Stimulated activated CD8-positive, alpha-beta memory T cell treated with anti-CD3 and anti-CD28 coated beads, Interleukin-7, amount 100 ng/mL, for 48 hours (primary cell): ENCODE measurements at places on chromosomes 1 and 21.

- DNase-seq, result no peak
Observed at GRCh38 chr1:166691476-166691875, 147.8 kb upstream of the POGK start.

- no peak for DNase-seq
Observed at GRCh38 chr1:28417926-28418637, 48.5 kb downstream of the PHACTR4 start.

GRCh38 chr1:38992412-38993111, 1.5 kb downstream of the AKIRIN1 start:
- DNase-seq, result no peak

DNA sequence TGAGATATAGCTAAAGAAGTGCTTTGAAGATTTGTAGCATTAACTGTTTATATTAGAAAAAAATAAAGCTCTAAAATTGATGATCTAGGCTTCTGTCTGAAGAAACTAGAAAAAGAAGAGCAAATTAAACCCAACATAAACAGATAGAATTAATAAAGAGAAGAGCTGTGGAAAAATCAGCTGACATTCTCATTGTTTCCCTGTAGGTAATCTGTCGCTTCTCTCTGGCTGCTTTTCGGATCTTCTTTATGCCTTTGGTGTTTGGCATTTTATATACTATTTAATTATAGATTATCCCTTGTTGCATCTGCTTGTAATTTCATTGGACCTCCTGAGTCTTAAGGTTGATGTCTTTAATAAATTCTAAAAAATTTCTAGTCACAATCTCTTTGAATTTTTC, 59.8 kb downstream of the MPZL1 start:
- DNase-seq, result no peak

DNA sequence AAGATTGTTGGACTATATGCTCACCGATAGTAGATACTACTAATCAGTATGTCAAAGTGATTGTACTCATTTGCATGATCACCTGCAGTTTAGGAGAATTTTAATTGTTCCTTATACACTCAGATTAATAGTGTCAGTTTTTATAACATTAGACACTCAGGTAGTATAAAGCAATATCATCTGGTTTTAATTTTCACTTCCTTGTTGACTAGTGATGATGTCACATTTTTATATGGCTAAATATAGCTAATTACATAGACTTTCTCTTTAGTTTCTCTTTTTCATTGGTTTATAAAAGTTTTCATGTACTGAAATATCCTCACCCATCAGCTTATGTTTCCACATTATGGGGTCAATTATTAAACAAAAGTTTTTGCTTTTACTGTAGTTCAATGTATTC, 1332.4 kb upstream of the ADGRL2 start:
- no peak for DNase-seq

DNA sequence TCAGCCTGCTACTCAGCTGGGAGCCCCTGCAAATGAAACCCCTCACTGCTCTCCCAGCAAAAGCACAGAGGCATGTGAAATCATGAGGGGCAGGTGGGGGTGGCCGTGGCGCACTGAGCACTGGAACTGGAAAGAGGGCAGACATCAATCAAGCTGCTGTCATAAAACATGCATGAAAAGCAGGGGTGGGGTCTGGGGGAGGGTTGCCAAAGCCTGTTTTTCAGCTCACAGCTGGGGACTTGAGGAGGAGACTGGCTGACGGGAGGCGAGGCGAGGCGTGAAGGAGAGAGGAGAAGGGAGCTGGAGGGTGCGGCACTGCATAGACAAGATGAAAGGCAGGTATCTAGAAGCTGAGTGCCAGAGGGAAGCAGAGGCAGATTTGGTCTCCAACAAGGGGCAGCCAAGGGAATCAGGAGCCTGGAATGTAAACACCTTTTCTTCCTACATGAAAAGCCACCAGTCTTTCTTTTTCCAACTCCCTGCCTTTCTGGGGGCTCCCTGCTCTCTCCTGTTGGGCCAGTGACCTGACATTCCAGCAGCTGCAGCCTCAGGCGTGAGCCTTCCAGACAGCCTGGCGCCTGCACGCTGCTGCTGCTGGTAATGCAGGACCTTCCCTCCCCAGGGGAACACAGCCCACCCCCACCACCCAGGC, 87.0 kb downstream of the NMNAT2 start:
- DNase-seq, result no peak

GRCh38 chr1:18175530-18176377, 68.2 kb downstream of the IGSF21 start:
- DNase-seq, result no peak

DNA sequence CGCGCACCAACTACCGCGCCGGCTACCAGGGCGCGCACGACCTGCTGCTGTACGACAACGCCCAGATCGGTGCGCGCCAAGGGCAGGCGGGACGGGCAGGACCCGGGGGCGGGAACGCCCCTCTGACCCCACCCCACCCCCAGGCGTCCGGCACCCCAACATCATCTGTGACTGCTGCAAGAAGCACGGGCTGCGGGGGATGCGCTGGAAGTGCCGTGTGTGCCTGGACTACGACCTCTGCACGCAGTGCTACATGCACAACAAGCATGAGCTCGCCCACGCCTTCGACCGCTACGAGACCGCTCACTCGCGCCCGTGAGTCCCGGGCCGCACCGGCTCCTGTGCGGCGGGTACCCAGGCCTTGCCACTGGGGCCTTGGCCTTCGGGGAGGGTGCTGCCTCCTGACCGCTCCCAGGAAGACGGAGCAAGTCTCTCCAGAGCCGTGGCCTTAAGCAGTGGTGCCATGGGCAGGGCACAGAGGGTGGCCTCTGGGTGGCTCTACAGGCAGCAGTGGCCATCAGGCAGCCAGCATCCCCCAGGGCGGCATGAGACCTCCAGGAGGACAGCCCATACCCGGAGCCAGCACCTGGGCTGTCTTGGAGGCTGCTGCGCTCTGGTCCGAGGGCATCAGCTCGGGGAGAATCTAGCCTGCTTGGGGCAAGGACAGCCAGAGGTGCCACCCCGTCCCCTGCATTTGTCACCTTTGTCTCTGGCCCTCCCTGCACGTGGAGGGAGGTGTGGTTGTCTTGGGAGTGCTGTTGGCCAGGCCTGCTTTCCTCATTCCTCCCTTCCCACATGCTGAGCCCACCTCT, 8.1 kb upstream of the MMP23B start:
- DNase-seq, result no peak

GRCh38 chr1:200345520-200345919, 64.3 kb downstream of the ZNF281 start:
- no peak for DNase-seq

DNA sequence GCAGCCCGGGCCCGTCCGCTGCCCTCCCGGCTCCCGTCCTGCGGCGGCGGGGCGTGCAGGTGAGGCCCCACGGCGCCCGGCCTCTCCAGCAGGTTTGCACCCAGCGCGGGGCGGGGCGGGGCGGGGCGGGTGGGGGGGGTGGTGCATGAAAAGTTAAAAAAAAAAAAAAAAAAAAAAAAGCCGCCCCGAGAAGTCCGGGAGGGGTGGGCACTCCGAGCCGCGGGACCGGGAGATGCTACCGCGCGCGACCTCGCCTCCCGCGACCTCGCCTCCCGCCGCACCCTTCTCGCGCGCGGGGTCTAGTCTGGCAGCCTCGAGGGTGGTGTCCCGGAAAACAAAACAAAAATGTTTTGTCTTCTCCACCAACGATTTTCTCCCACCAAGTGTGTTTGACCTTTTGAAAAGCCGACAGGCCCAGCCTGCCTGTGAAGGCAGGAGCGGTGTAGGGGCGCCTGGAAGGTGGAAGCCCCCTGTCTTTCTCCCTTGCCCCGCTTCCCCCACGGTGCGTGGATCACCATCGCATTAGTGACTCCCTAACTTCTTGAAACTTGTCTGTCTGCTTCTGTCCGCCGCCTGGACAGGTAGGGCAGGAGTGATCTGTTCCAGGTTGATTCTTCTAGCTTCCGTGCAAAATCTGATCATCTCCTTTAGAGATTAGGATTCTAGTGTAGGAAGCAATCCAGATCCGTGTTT, 569 bp downstream of the RCAN3 start:
- DNase-seq, result no peak

DNA sequence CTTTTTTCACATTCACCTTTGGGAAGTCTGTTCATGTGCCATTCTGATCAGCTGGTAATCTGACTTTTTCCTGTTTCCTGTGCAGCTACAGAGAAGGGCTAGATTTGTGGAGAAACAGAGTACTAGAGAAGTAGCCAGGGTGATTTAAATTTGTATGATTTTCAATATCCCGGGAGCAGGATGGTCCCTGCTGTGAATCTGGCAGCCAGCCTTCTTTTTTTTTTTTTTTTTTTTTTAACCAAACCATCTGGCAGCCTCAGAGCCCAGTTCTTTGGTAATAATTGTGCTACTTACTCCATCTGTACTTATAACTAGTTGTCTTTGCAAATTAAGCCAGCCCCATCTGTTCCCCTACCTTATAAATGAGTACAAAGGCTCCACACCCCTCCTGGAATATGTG, 248.6 kb upstream of the DEPDC1 start:
- no peak for DNase-seq

DNA sequence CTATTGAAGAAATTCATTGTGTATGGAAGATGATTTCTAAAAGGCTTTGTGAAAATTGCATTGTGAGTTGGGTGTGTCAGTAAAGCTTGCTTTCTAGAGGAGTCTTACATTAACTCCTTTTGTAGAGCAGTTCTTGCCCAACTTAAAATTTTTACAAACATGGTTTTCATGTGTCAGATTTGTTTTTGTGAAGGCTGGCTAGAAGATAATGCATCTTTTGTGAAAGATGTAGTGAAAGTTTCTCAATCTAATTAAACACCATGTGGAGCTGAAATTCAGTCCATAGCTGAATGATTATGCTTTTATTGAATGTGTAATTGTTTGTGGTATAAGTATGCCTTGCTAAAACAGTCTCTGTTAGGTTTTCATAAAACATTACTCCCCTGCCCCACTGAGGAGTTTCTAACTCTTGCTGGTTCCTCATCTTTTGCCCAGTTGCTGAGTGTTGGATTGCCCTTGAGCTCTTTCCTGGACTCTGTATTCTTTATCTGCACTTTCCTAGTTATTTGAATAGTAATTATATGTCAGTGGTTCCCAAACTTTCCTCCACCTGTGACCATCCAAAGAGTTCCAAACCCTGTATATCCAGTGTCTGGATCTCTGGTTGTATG, 38.0 kb downstream of the KCTD3 start:
- no peak for DNase-seq

GRCh38 chr1:160007577-160008200, 24.1 kb downstream of the PIGM start:
- no peak for DNase-seq

DNA sequence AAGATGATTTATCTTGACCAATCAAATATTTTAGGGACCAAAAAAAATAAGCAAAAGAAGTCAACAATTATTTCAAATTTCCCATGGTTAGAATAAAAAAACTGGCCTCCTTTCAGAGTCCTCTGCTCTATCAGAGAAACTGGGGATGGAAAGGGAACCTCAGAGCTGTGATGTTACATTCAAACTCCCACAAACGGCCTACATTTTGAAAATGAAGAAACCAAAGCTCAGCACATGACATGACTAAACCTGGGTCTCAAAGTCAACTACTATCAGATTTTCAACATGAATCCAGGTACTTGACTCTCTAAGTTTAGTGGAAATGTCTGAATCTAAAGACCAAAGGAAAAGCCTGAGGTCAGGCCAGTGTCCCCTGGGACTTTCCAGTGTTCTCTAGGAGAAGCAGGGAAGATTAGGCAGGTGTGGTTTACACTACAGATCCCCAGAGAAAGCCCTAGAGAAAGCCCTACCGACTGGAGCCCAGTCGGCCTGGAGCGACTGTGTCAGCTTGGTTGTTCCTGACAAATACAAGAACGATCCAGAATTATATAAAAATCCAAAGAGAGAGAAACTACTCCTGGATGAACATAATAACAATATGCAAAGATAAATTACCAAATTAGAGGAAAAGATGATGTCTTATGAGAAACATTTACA, 24.8 kb downstream of the JAK1 start:
- DNase-seq, result no peak

DNA sequence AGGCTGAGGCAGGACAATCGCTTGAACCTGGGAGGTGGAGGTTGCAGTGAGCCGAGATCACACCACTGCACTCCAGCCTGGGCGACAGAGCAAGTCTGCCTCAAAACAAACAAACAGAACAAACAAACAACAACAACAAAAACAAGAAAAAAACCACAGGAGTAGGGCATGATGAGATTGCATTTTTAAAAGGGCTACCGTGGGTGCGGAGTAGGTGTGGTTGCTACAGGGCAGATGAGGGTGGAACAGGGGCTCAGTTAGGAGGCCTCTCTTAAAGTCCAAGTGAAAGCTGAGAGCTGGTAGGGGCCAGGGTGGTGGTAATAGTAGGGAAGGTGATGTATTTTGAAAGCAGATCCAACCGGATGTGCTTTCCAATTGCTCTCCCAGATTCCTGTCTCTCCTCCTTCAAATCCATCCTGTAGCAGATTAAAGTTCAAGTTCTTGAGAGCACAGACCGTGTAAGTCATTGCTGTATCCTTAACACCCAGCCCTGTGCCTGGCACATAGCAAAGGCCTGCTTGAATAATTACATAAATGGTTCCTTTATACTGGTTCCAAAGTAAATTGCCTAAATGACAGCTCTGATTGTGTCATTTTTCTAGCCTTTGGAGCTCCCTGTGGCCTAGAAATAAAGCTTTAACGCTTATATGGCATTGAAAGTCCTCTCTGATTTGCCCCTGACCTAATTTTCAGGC, 4.2 kb upstream of the LINGO4 start:
- no peak for DNase-seq

GRCh38 chr1:29579821-29580425, 343.6 kb downstream of the PTPRU start:
- no peak for DNase-seq

- DNase-seq, result no peak
Observed at GRCh38 chr1:42945164-42945563, 13.5 kb downstream of the SLC2A1 start.

- no peak for DNase-seq
Observed at GRCh38 chr1:119081700-119082099, 58.8 kb downstream of the WARS2 start.

DNA sequence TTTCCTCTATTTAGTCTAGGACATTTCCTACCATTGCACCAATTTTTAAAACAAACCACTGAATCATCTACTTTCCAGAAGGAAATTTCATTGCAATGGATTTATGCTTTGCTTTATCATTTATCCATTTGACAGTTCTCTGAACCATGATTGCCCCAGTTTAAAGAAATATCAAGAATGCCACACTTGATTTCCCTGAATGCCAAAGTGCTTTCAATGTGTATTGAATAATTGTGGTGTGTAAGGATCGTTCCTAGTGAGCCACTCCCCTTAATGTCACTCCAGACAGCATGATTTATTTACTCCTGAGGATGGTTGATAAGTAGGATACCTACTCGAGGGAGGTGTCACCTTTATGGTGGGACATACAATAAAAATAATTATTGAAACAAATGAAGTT, 169.6 kb downstream of the RYR2 start:
- no peak for DNase-seq

DNA sequence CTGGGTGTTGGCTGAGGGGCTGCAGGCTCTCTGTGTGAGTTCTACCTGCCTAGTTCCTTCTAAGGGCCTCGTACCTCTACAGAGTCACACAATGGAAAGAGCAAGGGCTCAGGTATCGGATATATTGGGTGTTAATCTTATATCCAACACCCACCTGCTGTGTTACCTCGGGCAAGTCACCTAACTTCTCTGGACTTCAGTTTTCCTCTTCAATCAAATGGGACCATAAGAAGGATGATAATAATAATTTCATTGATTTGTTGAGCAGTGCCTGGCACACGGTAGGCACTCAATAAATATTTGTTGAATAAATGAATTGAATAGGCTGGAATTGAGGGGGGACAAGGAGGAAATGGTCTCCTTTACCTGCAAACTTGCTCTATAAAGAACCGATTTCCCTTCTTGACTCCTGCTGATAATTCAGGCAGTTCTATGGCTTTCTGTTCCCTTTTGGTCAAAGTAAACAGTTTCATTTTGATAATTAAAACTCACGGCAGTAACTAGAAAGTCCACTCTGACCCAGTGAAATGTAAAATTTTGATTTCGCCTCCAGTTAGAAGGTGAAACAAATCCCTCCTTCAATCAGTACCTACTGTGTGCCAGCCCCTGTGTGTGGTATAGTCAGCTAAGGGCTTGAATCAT, 16.5 kb upstream of the MAN1C1 start:
- no peak for DNase-seq
